ENCODE measurements at places on chromosomes 7 and 10. TPM values are rescaled to one million over a fixed set of nuclear protein-coding genes. Genes with fewer than 3 reads are reported as not detected.

GRCh38 chr10:36819781-36820180 is 305.6 kb upstream of the ANKRD30A start:
- no peak overlapping the region for H3K27ac ChIP-seq
- no peaks in the 10 kb centered on the region for H3K27me3 ChIP-seq
- H3K36me3 ChIP-seq = no peaks in the 10 kb centered on the region
- H3K4me1 ChIP-seq = no peaks in the 10 kb centered on the region

- no peaks in the 10 kb centered on the region for H3K36me3 ChIP-seq
- H3K4me3 ChIP-seq = no peak overlapping the region
- H3K27ac ChIP-seq = no peak overlapping the region
- H3K4me1 ChIP-seq = no peaks in the 10 kb centered on the region
- no peaks in the 10 kb centered on the region for H3K27me3 ChIP-seq
These were observed 178.4 kb upstream of the LRRTM3 start for GRCh38 chr10:66747451-66747850.

DNA sequence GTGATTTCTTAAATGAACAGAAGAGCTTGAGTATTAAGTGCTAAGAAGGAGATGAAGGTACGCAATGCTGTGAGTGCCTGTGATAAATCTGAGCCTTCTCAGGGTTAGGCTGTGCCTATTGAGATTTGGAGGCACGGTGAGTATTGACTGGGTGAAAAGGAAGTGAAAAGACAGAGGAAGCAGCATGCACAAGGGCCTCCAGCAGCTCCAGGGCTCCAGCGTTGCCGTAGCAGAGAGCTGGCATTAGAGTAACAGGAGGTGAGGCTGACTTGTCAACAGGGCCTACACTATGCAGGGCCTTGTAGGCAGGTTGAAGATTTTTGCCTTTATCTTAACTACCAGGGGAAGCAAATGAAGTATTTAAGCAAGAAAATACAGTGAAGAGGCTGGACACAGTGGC is 54.1 kb upstream of the PDCD4 start:
- H3K4me3 ChIP-seq = no peak overlapping the region
- no peaks in the 10 kb centered on the region for H3K27me3 ChIP-seq
- H3K4me1 ChIP-seq = peaks cover 30% of the 10 kb centered on the region
- H3K36me3 ChIP-seq = no peaks in the 10 kb centered on the region
- no peak for DNase-seq
- no peak overlapping the region for H3K27ac ChIP-seq

DNA sequence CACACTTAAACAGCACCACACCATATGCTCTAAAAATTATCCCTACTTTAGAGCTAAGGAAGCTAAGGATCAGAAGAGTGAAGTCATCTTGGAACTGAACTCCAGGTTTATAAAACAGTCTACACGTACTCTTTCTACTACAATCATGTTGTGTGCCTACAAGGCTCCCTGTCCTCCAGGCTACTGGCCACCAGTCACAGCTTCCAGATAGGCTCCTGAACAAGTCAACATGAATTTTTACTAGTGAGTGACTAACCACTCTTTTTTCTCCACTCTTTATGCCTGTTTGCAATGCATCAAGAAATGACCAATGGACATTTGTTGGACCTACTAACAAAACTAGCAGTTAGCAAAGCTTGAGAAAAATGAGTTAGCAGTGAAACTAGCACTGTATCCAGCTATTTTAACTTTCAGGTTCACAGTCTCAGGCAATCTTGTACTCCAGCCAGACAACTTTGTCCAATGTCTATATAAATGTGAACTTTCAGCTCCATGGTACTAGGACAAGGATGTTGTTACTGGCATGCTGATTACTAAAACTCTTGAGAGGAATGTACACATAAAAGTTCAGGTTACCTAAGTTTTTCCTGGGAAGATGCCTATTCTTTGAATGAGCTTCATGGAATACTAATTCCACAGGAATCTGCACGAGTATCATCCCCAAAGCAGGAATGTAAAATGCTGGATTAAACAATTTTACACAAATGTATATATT is 180.0 kb downstream of the BTAF1 start:
- DNase-seq = no peak
- peaks cover 3% of the 10 kb centered on the region for H3K4me1 ChIP-seq
- H3K36me3 ChIP-seq = no peaks in the 10 kb centered on the region
- no peaks in the 10 kb centered on the region for H3K27me3 ChIP-seq

FRAT1 gene
- total RNA-seq = 4.5 TPM

GRCh38 chr7:96691702-96692101 is 17.9 kb downstream of the SEM1 start:
- H3K36me3 ChIP-seq = no peaks in the 10 kb centered on the region
- no peak overlapping the region for H3K27ac ChIP-seq
- H3K4me3 ChIP-seq = no peak overlapping the region
- H3K27me3 ChIP-seq = no peaks in the 10 kb centered on the region
- H3K4me1 ChIP-seq = peaks cover 2% of the 10 kb centered on the region

ANKRD61 gene
- not detected for total RNA-seq

- H3K4me3 ChIP-seq = no peak overlapping the region
- no peak overlapping the region for H3K27ac ChIP-seq
- H3K4me1 ChIP-seq = no peaks in the 10 kb centered on the region
- H3K27me3 ChIP-seq = no peaks in the 10 kb centered on the region
These were observed 747.8 kb downstream of the GRID1 start for GRCh38 chr10:85618841-85619240.

- no peaks in the 10 kb centered on the region for H3K27me3 ChIP-seq
- H3K27ac ChIP-seq = no peak overlapping the region
- no peaks in the 10 kb centered on the region for H3K36me3 ChIP-seq
- no peak overlapping the region for H3K4me3 ChIP-seq
These were observed 161.0 kb downstream of the TEX36 start for GRCh38 chr10:125521721-125522680.

- H3K27ac ChIP-seq = no peak overlapping the region
- no peaks in the 10 kb centered on the region for H3K36me3 ChIP-seq
- H3K4me1 ChIP-seq = no peaks in the 10 kb centered on the region
- DNase-seq = no peak
- H3K4me3 ChIP-seq = no peak overlapping the region
These were observed 205.7 kb upstream of the NPSR1 start for GRCh38 chr7:34452363-34452762.

All from ovary (tissue), 10 donors.